ENCODE measurements at places on chromosomes 4 and X. TPM values are rescaled to one million over a fixed set of nuclear protein-coding genes. Genes with fewer than 3 reads are reported as not detected.

ZNF711 gene
- total RNA-seq = 15.7 TPM

GYPA gene
- total RNA-seq = 14.1 TPM

NKX6-1 gene
- total RNA-seq = not detected

MSX1 gene
- total RNA-seq = 1.6 TPM

HSD17B13 gene
- total RNA-seq = not detected

TKTL2 gene
- total RNA-seq = under 0.01 TPM

CT83 gene
- not detected for total RNA-seq

EREG gene
- not detected for total RNA-seq

SUV39H1 gene
- total RNA-seq = 2.6 TPM

TLR8 gene
- total RNA-seq = 1.0 TPM

PITX2 gene
- total RNA-seq = 16.2 TPM

ASB5 gene
- 77.8 TPM for total RNA-seq

AFM gene
- total RNA-seq = not detected

UNC5C gene
- total RNA-seq = 1.0 TPM

IL3RA gene
- total RNA-seq = 6.3 TPM

KLHL2 gene
- 5.2 TPM for total RNA-seq

NXF2 gene
- total RNA-seq = not detected

PHKA1 gene
- 2.6 TPM for total RNA-seq

FBXL5 gene
- total RNA-seq = 133 TPM

ARX gene
- total RNA-seq = 0.52 TPM

H2BW2 gene
- not detected for total RNA-seq

DNAAF6 gene
- total RNA-seq = not detected

STK26 gene
- 24.5 TPM for total RNA-seq

SRPX gene
- total RNA-seq = 39.7 TPM

RTL3 gene
- under 0.01 TPM for total RNA-seq
